ENCODE measurements at places on chromosomes 1 and 21.
A peak's percentile ranks its signal among the peaks of the same experiment; 100 is the strongest.

DNA sequence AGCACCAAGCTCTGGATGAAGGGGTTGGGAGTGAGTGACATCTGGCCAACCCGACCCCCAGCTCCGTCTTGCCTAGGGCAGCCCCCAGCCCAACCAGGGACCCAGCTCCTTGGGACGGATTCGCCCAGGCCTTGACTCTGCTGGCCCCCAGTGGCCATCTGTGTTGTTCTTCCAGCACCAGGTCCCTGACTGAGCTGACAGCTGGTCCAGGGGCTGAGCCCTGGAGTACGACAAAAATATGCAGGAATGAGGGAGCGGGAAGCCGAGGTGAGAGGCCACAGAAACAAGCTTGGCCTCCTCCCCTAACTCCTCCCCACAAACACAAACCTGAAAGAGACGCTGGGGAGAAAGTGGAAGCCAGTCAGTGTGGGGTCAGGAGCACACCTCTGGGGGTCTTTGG lies 55.0 kb upstream of the PAX7 start:
- DNase-seq, result peak; percentile 90

DNA sequence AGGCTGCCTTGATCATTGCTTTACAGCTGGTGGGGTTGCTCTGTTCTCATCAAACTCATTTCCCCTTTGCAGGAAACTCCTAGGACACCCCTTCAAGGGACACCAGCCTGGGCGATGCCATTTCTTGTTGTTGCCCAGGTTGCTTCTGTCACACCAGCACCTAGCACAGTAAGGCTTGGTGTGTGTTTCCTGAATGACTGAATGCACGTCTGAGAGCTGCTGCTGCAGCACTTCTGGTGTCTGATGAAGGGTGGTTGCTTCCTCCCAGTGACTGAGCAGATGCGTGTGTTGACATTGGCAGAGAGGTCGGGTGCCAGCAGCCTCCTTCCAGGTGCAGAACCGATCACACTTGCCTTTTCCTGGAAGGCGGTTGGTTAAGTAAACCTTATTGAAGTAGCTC lies 477.4 kb downstream of the CAMTA1 start:
- no peak for DNase-seq

DNA sequence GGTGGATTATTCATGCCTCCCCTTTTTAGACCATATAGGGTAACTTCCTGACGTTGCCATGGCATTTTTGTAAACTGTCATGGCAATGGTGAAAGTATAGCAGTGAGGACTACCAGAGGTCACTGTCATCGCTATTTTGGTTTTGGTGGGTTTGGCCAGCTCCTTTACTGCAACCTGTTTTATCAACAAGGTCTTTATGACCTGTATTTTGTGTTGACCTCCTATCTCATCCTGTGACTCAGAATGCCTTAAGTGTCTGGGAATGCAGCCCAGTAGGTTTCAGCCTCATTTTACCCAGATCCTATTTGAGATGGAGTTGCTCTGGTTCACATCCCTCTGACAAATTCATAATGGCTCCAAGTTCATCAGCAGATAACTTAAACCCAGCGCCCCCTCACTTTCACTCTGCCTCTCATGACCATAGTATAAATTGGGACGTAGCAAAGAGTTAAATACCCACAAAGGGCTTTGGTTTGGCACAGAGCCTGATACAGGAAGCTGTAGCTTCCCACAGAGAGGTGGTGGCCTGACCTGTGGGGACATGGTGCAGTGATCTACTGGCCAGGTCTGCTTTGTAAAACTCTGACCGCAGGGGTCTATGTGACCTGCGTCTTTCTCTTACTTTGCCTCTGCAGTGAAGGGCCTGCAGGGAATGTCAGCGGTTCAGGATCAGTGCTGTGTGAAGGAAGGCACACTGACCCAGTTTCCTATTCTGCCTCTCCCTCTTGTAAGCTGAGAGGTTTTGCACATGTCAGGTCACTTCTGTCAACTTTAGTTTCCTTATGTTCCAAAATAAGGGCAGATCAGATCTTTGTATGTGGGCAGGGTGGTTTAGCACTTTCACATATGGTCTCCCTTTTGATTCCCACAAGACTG lies 78.1 kb upstream of the ZNF644 start:
- peak; percentile 57 for DNase-seq

DNA sequence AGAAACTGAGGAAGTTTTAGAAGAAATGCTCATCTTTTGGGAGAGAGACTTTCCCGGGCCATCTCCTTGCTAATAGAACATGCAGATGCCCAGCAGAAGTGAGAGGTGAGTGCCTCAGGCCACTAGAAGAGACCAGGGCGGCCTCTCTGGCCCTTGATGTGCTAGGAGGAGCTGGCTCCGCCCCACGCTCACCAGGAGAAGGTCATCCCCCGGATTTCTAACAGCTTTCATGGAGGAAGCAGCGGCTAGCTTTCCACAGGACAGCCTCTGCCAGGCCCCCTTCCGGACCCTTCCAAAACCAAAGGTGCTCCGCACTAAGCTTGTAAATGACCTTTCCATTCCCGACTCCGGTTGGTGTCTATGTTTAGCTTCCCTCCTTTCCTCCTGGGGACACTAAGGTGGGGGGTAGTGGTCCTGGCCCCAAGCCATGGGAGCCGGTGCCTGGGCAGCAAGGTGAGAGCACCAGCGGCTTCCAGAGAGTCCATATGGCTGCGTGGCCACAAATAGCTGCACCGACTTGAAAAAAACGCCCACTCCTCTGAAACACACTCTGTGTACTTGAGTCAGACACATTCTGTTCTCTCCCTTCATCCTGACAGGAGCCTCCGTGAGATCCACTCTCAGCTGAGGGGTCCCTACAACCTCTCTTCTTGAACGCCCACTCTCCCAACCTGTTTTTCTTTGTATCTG lies 249.9 kb downstream of the TNR start:
- peak; percentile 53 for DNase-seq

DNA sequence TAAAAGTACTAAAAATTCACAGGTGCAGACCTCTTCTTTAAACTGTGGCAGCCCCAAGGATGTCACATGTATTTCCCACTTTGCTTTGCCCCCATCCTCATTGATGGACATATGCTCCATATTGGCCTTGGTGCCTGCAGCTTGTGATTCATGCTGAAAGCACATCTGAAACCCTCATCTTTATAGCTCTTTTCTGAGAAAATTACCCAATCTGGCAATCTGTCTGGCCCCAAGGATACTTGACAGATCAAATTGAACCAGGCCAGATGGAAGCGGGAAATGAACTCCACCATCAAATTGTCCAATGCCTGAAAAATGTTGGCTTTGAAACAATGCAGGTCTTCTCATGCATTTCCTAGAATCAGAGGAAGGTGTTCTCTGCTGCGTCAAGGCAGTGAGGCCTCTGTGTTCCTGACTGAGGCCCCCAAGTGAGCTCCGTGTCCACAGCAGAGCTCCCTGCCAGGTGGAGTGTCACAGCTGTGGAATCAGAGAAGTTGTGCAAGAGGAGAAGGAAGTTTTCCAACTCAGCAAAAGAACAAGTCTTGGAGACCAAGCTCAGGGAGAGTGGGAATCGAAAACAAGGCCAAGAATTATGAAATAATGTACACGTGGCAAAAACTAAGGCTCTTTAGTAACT lies 323.7 kb downstream of the PLPP3 start:
- DNase-seq, result peak; percentile 25

DNA sequence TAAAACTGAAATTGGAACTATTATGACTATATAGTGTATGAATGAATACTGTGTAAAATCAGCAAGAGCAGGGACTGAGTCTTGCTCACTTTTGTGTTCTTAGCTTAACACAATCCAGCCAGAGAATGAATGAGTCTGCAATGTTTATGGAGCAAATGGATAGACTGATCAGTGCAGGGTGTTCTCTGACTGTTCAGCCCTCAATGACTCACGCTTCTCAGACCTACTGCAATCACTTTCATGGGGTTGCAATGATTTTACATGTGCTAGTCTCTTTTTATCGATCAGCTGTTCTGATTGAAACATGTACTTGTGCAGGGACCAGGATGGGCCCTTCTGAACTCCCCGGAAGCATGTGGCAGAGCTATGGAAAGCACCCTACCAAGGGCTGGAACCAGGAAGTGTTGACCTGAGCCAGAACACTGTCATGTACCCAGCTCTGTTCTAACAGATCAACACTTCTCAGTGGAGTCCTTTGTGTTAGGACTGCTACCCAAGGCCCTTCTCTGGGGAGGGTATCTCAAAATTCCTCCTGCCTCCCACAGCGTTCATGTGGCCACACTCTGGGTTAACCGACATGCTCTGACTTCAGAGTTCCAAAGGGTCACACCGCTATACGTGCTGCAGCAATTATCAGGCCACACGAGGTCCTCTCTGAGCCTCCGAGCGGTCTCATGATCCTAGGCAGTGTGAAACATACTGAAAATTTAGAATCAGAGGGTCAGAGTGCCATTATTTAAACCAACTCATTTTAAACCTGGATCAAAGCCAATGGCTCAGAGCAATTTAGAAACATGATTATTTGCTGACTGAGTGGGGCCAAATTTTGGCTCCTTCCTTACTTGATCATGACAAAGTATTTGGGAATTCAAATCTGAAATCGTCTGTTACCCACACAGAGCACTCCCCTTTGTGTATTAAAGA lies 35.2 kb downstream of the GRIK1 start:
- no peak for DNase-seq

DNA sequence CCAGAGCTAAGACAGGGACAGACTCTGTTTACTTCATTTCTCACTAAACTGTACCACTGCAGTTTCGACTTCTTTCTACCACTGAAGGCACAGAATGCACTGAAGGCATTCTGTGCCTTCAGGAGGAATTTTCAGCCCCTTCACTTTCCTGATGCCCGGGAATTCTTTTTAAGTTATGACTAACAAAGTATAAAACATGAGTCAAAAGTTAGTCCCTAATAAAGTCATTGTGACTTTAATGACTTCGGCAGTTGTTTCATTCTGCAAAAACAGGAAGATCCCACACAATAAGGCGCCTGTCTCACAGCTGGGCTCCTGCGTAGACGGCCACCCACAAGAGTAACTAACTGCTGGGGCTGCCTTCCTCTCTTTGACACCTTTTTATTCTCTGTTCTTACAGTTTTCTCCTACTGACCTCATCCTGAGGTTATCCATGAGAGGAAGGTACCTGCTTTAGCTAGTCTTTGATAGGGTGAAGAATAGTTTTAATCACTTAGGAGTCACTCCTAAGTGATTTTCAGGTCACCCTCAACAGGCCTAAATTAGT lies 183.9 kb upstream of the SGIP1 start:
- no peak for DNase-seq

GRCh38 chr1:76428028-76428427 lies 353.5 kb downstream of the ST6GALNAC3 start:
- no peak for DNase-seq

- no peak for DNase-seq
Observed at GRCh38 chr1:233673947-233674431, 60.1 kb downstream of the KCNK1 start.

- DNase-seq, result no peak
Observed at GRCh38 chr1:1527092-1527816, 13.2 kb downstream of the TMEM240 start.

DNA sequence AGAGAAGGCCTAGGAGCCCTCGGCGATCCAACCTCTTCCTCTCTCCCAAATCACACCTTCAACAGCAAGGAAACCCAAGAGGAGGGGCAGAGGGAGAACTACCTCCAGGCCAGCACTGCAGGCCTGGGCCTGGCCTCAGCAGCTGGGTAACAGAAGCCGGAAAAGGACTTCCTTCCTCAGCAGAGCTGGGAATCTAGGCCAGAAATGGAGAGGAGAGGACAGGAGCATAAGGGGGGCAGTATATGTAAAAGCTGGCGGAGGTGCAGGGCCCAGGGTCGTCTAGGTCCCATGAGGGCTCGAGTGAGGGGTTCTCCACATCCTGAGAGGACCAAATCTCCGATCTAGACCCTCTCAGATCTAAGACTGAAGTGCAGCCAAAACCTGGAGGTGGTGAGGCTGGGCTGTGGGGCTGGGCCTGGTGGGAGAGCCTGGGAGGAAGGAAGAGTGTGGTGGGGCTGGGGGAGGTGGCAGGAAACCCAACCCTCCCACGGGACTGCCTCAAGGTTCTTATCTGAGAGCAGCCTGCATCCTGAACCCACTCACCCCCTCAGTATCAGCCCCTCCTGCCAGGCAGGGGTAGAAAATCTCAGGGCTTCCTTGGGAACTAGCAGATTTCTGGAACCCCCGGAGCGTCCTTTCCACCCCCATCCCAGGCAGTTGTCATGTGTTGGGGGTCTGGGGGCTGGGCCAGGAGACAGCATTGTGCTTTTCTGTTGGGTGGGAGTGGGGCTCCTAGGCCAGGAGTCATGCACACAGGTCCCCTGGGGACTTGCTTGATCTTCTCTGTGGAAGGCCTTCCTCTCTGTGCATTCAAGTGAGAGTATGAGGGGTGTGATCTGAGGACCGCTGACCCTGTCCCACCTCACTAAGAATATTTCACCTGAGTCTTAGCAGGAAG lies 33.0 kb downstream of the PIK3C2B start:
- no peak for DNase-seq

- no peak for DNase-seq
Observed at GRCh38 chr1:185297982-185298381, 19.1 kb downstream of the IVNS1ABP start.

GRCh38 chr1:16903458-16903796 lies 7.6 kb downstream of the RNU1-2 start:
- DNase-seq, result no peak

GRCh38 chr1:35852241-35852640 lies 30.8 kb upstream of the AGO1 start:
- no peak for DNase-seq

DNA sequence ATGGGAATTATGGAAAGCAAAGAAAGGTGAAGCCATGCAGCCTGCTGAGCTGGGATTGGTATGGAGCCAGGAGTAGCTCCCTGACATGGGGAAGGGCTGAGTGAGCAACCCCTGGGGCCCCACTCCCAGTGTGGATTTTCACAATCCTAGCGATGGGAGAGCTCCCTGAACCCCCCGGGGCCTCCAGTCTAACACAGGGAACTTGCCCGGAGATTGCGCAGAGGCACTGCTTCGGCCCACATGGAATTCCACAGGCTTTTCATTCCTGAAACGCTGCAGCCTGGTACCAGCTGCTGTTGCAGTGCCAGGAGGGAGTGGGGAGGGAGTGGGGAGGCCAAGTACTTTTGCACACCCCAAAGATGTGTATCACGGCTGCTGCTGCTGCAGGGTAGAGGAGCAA lies 110.4 kb upstream of the C21orf91 start:
- DNase-seq, result no peak

- peak; percentile 29 for DNase-seq
Observed at GRCh38 chr1:83500987-83501591, 497.8 kb downstream of the TTLL7 start.

DNA sequence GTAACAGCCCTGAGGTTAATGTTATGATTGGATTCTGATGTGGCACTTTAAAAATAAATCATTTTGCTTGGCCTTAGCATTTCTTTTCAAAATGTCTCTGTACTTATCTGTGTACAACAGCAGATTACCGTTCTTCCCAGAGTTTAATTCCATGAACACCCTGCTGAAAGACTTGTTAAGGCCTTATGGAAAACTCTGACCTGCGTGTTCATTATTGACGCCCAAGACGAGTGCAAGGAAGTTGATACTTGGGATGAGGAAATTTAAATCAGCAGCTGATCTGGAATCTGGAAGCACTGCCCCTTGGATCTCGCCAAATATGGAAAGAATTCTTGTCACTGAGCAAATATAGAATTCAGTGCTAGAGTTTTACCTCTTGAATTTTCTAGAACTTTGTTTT lies 6.7 kb downstream of the ERG start:
- no peak for DNase-seq
